SW480 (cell line): ENCODE measurements at places on chromosomes 2 and 18.

DNA sequence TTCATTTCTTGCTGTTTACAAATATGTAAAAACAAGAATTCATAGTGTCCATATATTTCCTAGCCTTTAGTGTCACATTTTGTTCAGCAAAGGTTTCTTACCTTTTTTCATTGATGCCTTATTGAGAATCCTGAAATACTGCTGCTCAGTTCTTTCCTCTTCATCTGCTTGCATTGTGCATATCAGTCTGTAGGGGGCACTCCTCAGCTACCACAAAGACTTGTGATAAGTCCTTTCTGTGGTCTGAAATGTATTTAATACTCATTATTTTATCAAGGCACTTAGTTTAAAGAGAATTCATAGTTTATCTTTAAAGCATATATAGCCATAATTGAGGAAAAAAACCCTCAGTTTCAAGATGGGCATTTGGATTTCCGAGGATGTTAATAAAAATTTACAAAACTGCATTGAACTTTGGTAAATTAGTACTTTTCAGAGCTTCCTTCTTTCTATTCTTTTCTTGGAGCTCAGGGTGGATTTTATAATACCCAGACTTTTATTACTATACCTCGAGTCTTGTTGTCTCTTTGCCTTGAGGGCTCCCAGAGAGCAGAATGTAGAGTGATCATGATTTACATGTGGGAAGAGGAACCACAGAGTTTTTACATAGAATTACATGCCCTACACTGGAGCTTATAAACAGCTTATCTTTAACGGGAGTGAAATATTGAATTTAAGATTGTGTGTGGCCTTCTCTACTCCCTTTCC lies 570.1 kb downstream of the PLCL1 start:
- peak; percentile 44 for DNase-seq

- no peak for DNase-seq
These were observed 85.7 kb downstream of the APLF start for GRCh38 chr2:68553098-68553497.

GRCh38 chr2:214648520-214648919 lies 161.0 kb downstream of the BARD1 start:
- DNase-seq: no peak

- no peak for DNase-seq
These were observed 78.2 kb downstream of the SH3RF3 start for GRCh38 chr2:109207176-109207575.

DNA sequence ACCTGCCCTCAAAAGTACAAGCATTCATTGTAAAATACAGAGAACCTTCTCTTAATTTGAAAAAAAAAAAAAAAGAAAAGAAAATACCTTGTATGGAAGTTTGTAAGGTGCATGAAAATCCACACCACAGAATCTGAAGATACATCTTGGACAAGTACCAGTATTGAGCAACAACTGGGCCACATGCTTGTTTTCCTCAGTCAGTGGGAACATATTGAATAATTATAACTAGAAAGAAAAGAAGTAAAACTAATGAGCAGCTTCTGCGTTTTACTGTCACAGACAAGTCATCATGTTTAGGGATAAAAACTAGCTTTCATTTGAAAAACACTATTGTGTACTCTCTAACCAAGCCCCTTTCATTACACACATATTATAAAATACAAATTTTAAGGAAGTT lies 5.8 kb upstream of the PEX13 start:
- no peak for DNase-seq

GRCh38 chr2:173740639-173741038 lies 224.5 kb downstream of the SP3 start:
- no peak for DNase-seq
